ENCODE measurements at places on chromosomes 7 and 10. TPM values are rescaled to one million over a fixed set of nuclear protein-coding genes. Genes with fewer than 3 reads are reported as not detected.

GRCh38 chr7:855686-856369, 20.5 kb upstream of the GET4 start:
- no peak for DNase-seq

BMPER gene
- 2.7 TPM for total RNA-seq

ANKRD16 gene
- total RNA-seq: 13.9 TPM

- no peak for DNase-seq
These were observed 268.5 kb downstream of the ADK start for GRCh38 chr10:74419491-74419951.

- peak; percentile 58 for DNase-seq
These were observed 121.9 kb downstream of the PTPRZ1 start for GRCh38 chr7:121994625-121995410.

- DNase-seq: no peak
These were observed 4.4 kb upstream of the RFC2 start for GRCh38 chr7:74258639-74259038.

IGF2BP3 gene
- total RNA-seq: 98.3 TPM

DNA sequence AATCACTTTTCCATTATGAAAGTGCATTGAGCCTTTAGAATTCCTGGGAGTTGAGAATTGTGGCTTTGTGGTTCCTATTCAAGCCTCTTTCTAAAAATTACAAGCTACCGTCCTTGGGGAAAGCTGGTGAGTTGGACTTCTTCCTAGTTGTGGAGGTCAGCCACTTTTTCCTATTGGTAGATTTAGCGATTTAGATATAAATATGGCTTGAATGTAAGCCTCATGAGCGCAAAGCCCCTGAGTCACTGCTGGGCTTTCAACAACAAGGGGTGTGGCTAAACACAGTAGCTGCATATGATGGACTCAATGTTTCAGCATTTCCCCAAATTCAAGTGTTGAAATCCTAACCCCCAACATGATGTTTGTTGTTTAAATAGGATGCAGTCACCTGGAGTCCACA, 150.0 kb upstream of the IGFBP3 start:
- DNase-seq: no peak

DNA sequence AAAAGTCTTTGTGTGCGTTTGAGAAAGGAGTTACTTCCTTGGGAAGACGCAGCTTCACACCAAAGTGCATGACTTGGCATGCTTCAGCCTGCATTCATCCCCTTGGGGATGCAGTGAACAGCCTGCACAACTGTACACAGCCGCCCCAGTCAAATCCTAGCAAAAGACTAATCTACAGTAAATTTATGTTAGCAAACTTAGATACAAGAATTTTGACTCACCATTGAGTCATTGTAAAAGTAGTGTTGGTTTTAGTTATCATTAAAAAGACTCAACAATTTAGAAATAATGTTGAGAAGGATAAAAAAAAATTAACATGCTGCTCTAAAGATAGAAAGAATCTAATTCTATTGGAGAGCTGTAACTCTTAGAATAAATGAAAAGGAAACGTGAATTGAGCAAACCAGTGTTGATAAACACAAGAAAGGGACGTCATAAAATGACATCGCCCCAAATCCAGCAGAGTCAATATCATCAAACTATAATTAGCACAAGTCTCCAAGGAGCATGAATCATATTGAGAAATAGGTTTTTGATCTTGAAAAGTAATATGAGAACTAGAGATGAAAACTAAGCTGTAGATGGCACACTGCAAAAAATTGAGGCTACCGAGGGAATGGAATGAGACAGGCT, 11.9 kb upstream of the OPTN start:
- DNase-seq: no peak

DNA sequence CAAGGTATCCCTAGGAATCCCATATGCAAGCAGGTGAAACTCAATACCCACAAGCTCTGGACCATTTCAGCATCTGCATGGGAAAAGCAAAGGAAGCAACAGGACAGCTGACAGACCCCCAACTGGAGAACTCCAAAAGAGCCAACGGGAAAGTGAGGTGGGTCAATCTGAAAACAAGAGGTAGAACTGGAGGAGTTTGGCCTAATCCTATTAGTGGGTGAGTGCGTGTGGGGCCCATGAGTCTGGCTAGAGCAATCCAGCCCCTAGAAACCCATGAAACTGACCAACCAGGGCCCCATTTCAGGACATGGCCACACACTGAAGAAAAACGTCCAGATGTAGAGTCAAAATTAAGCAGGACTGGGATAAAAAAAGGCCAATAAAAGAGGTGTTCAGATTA, 26.6 kb upstream of the WNT8B start:
- no peak for DNase-seq

ABCB8 gene
- total RNA-seq: 24.5 TPM

GRCh38 chr10:44977287-44978212, 1.1 kb downstream of the DEPP1 start:
- no peak for DNase-seq

- no peak for DNase-seq
These were observed 18.8 kb downstream of the MYO3A start for GRCh38 chr10:25952857-25953256.

GRCh38 chr10:31618541-31619291, 299.7 kb downstream of the ZEB1 start:
- no peak for DNase-seq

DNA sequence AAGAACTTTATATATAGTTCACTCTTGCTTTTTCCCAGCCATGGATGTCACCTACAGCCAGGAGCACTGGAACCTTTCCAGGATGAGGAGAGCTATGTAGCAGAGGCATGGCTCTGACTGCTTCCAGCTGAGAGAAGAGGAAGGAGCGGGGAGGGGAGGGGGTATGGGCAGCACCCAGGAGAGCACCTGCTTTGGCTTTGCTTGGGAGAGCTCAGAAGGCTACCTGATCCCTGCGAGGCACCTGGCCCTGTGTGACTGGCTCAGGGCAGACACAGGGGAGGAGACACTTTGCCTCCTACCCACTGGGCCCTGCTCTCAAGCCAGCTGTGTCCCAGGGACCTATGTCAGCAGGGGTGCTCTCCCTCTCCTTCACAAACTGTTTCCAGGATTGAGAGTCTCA, 67.1 kb downstream of the HK1 start:
- DNase-seq: no peak

DNA sequence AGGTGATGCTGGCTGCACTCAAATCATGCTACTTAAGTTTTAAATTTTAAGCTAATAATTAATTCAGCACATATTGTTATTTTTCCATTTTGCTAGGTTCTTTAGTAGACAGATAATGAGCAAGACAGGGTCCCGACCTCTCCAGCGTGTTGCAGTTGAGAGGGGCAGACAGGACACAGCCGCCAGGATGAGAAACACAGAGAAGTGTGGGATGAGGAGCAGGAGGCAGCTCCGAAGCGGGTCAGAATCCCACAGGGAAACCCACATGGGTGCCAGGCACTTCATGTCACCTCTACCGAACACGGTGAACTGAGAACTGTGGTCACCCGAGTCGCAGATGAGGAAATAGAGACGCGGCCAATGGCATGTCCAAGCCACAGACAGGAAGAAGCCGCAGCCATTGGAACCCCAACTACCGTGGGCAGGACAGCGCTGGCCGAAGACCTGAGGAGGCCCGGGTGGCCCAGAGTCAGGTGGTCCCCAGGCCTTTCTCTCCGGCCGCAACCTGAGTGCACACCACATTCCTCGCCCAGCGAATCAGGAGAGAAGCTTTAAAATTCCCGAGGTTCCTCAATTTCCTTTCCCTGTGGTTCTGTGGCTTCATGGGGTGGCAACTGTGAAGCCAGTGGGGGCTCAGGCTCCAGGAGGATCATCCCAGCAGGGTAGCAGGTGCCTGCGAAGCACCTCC, 213.0 kb downstream of the DNAJB6 start:
- DNase-seq: no peak

DNA sequence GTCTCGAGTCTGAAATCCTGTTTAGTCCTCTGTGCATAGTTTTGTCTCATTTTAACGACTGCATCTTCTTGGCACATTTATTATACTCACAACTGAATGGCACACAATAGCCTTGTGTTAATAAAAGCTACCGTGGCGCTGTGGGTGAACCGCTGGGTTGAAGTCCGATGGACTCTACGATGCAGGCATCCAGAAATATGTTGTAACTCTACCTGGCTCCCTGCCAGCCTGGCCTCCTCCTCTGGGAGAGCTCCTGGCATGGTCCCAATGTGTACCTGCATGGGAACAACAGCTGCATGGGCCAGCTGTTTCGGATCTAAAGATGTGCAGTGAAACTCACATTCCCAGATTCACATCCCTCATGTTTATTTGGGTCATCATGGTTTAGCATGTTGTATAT, 3.7 kb upstream of the DPYSL4 start:
- no peak for DNase-seq

- DNase-seq: no peak
These were observed at the start of gene AMZ1 for GRCh38 chr7:2687881-2688318. TSS of gene AMZ1 (plus strand) at chr7:2688202. CDS start at chr7:2700452, 12,250 bp downstream.

DNA sequence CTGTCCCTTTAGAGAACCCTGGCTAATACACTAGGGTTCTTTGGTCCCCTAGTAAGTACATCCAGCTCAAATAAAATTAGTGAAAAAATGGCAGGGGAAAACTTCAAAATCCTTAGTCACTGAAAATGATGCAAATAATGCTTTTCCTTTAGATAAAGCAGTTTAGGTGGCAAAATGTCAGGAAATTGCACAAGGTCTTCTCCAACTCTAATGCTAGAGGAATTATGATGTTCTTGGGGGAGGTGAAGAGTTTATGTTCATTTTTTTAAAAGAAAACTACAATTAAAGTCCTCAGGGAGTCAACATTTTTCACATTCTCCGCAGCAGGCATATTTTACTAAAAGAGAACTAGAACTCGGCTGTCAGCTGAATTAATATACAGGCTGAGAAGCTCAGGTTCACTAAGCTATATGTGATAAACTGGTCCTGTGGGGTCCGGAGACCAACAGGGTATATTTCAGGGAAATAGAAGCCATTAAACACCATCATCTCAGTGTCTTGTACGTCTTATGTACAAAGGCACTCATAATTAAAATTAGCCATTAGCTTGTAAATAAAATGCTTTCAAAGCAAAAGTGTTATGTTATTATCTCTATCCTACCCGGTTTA, 1164.7 kb upstream of the AUTS2 start:
- no peak for DNase-seq

DNA sequence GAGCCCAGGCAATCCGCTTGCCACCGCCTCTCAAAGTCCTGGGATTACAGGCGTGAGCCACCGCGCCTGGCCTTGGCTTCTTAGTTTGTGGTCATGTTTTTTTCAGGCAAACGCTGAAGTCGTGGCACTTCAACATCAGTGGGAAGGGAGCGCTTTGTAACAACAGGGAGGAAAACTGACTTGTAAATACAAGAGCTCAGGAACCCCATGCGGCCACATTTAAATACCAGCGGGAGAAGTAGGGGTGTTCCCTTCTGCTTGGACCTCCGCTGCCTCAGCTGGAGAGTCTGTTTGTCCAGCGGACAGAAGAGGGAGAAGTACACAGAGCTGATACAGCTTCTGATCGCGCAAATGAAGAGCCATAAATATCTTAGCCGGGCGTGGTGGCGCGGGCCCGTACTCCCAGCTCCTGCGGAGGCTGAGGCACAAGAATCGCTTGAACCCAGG, 108.7 kb upstream of the KMT2C start:
- DNase-seq: no peak

DNA sequence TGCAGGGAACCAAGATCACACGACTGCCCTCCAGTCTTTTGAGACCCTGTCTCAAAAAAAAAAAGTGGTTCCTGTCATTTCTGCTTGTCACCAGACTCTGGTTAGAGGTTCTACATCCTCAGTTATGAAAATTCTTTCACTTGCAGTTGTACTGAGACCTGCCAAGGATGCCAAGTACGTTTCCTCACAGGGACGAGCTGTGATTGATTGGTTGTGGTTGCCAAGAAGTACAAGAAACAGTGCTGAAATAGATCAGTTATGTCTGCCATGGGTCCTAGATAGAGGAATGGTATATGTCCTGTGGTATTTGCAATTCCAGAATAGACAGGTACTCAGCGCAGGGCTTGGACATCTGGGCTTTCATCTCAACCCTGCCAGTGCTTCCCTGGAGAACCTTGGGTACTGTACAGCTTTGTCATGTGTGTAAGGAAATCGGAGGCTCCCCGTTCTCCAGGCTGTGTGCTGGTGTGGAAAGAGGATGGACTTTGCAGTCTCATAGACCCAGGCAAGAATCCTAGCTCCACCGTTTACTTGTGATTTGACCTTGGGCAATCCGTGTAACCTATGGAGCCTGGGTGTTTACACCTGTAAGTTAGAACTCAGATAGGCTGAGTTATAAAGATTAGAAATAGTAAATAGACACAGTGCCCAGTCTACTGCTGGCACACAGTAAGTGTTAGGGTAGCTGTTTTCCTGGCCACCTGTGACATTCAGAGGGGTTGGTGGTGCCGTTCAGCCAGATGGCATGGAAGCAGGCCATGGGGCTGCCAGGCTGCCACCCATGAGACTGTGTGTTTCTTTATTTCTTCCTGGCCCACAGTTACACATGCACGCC, 53.0 kb downstream of the COL13A1 start:
- DNase-seq: no peak

DNA sequence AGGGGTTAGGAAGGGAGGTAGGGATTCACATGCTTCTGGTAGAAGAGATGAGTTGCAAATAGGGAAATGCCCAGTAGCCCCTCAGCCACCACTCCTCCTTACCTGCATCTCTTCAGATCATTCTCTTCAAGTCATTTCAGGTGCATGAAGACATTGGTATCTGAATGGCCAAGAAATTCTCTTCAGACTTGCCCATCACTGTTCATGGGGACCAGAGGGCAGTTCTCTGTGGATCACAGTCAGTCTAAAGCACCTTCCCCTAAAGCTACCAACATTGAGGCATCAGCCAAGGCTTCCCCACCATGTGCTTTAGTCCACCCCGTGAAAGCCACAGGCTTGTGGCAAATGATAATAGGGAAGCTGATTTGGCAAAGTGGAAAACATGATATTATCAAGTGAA, 319.4 kb upstream of the ZNF32 start:
- no peak for DNase-seq

GRCh38 chr7:151481650-151482505, 37.8 kb downstream of the RHEB start:
- DNase-seq: no peak

DNA sequence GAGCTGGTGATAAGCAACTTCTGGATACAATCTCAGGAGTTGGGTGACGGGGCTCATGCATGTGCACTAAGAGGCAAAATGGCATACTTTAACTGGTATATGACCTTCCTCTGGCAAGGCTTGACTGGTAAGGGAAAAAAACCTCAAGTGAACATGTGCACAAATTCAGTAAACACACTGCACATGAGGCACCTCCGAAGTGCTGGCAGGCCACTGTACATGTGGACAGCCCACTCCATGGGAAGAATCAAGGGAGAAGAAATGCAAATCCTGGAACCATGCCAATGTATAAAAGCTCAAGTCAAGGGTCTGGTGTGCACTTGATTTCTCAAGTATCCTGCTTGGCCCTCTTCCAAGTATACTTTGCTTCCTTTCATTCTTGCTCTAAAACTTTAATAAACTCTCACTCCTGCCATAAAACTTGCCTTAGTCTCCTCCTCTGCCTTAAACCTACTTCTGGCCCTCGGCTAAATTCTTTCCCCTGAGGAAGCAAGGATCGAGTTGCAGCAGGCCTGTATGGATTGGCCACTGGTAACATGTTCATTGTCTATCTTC, 167.2 kb downstream of the RAMP3 start:
- no peak for DNase-seq

DNA sequence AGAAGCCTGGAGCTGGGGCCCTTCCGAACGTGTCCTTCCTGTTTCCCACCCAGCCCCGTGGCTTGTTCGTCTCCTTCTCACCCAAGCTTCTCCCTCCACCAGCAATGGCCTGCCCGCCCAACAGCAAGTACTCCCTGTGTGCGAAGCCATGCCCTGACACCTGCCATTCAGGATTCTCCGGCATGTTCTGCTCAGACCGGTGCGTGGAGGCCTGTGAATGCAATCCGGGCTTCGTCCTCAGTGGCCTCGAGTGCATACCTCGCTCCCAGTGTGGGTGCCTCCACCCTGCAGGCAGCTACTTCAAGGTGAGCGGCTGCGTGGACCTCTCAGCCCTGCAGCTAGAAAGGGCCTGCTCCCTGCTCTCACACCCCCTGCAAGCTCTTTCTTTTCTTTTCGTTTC, 31.9 kb downstream of the ZAN start:
- DNase-seq: no peak
